ENCODE measurements at places on chromosomes 3 and 15.

GRCh38 chr3:81995329-81995728, 233.9 kb upstream of the GBE1 start:
- DNase-seq, result no peak

- DNase-seq, result no peak
Measured at GRCh38 chr3:9349321-9350117, 13.3 kb upstream of the THUMPD3 start.

- peak; percentile 61 for DNase-seq
Measured at GRCh38 chr3:13098192-13098988, 25.2 kb upstream of the IQSEC1 start.

DNA sequence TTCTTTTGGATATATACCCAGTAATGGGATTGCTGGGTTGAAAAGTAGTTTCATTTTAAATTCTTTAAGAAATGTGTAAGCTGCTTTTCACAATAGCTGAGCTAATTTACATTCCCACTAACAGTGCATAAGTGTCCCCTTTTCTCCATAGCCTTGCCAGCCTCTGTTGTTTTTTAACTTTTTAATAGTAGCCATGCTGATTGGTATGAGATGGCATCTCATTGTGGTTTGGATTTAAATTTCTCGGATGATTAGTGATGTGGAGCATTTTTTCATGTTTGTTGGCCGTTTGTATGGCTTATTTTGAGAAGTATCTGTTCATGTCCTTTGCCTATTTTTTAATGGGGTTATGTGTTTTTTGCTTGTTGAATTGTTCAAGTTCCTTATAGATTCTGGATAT, 444.3 kb upstream of the ATP11B start:
- DNase-seq, result no peak

DNA sequence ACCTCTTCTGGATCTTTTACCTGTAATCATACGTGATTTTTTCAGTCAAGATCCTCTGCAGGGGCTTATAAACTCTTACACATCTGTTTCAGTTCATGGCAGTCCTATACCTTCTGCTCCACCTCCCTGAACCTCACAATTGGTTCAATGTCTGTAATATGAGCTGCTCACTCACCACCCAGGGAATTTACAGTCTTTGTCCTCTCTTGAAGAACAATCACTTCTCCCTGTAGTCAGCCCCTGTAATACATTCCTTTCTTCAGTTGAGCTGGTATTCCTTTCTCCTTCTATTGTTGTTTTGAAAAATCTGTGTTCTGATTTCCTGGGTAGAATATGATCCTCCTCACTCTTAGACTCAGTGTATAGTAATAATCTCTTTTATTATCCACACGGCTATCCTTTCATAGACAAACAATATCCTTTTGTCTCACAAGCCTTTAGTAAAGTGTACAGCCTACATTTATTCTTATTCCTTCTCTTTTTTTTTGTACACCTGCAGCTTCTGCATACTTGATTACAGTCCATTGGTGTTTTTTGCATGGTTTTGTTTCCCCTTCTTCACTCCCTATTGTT, 101.8 kb downstream of the NECTIN3 start:
- no peak for DNase-seq

- no peak for DNase-seq
Measured at GRCh38 chr3:124663690-124664089, 66.6 kb upstream of the UMPS start.

- DNase-seq, result no peak
Measured at GRCh38 chr3:139774560-139775302, 97.0 kb upstream of the NMNAT3 start.

- DNase-seq, result no peak
Measured at GRCh38 chr3:42822828-42823227, 13.6 kb downstream of the ACKR2 start.

- no peak for DNase-seq
Measured at GRCh38 chr3:63990733-63991132, 32.6 kb downstream of the PSMD6 start.

- DNase-seq, result peak; percentile 52
Measured at GRCh38 chr15:89494941-89495637, 1.3 kb downstream of the RHCG start.

DNA sequence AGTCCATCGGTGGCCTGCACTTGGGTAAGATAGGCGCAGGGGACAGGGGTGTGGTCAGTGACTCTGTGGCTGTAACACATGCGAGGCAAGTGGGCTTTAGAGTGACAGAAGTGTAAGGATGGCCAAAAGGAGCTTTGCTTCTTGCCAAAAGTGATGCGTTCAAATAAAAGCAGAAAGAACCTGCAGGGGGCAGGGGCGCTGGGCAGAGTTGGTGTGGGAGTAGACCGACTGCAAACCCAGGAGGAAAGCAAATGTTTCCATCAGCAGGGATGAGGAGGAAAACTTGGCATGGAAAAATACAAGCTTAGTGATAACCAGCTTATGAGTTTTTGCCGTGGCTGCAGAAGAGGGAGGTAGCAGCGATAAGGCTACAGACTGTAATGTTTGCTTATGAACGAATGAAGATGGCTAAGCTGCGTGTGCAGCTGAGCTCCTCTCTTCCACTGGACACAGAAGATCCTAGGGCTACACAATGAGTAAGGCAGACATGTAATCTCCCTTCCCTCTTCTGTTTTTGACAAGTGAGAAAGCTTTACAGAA, 149.4 kb downstream of the WNT5A start:
- DNase-seq, result no peak

DNA sequence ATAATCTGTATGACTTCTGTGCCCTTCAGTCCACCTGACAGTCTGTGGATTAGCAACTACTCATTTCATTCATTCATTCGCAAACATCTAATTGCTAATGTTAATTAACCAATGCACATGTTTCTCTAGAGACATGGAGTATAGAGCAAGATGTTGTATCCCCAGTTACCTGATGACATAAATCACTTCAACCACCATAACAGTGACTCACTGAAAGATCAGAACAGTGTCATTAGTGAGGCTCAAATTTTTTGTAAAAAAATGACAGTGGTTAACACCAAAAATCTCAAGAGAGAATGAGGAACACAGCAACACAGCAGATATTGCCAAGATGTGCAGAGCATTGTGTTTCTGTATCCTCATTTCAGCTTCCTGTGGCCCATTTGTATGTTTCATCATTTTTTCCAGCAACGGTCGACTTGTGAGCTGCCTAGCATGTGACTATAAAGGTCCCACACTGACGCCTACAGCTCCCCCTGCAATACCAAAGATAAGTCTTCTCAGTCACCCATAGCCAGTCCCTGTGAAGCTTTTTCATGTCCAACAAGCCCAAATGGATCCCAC, 3.7 kb upstream of the PLD1 start:
- peak; percentile 99 for DNase-seq

DNA sequence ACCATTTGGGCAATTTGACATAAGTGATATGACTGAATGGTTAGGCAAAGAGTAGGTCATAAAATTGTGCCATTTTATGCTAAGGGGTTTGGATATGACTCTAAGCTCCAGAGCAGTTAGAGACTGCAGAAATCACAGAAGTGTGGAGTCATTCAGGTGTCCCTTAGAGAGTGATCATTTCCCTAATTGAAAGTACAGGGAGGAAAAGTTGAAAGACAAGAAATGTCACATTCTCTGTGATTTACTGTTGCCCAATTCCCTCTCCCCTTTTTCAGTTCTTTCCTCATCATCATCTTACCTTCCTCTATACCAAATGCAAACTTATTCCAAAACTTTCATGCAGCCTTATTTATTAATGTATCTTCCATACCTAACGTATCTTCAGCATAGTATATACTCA, 2.7 kb upstream of the GOLGB1 start:
- no peak for DNase-seq

DNA sequence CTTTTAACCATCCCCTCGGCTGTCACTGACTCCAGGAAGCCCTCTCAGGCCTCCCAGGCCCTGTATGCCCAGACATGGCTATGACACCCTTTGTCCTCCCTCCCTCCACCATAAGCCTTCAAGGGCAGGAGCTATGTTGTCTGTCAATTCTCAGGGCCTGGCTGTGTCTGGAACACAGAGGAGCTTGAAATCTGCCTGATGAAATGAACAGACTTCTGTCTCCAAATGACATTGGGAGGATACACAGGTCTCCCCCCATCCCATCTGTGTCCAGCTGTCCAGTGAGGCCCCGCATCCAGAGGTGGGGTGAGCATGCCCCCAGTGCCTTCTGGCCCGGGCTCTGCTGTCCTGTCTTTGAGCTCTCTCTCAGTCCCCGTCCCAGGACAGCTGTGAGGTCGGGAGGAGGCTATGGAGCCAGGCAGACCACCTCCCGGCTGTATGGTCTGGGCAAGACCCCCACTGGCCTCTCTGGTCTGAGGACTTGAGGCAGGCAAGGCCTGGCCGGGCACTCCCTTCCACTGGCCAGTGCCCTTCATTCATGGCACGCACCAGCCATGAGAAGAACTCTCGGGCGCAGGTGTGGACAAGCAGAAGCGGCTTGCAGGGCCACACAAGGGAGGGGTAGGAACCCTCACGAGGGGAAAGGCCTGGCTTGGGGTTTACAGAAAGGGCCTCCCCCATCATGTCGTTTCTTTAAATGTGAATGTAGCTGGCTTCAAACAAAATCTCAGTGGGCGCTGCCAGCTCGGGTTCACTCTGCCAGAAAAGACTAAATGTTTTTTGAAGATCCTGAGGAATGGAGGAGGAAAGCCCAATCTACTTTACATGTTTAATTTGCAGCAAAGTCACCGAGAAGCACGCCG, 38.9 kb downstream of the PCSK6 start:
- DNase-seq, result no peak

DNA sequence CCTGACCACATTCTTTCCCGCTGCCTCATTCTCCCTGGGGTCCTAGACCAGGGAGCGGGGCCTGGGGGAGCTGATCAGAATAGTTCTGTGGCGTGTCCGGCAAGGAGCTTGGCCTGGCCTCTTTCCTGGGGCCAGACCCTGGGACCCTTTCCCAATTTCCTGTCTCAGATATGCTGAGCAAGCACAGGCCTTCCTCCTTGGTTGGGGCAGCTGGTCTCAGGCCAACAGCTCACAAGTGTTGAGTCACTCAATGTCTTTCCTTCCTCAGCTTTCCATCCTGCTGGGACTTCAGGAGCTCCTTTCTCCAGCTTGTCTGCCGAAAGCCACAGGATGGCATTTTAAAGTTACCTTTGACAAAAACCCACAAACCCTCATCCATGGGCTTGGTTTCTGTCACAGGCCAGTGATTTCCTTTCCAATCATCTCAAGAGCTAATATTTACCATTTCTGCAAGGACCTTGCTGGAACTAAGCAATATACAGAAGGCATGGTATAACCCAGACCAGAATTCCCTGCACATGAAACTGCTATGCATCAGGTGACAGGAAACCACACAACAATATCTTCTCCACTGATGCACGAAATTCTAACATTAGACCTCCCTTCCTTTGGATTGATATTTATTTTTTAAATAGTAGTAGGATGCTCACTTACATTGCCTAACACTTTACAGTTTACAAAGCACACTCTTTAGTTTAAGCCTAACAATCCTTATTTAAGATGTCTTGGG, 19.5 kb upstream of the TIMP4 start:
- DNase-seq, result peak; percentile 38

GRCh38 chr3:150240891-150241290, 167.2 kb upstream of the TSC22D2 start:
- no peak for DNase-seq

- no peak for DNase-seq
Measured at GRCh38 chr3:70970171-70970570, 613.4 kb downstream of the FOXP1 start.

- DNase-seq, result no peak
Measured at GRCh38 chr15:89813381-89814111, 1.1 kb downstream of the ANPEP start.

- DNase-seq, result no peak
Measured at GRCh38 chr3:33889394-33890039, 91.1 kb downstream of the PDCD6IP start.

- no peak for DNase-seq
Measured at GRCh38 chr3:109702252-109702651, 364.9 kb upstream of the DPPA4 start.

DNA sequence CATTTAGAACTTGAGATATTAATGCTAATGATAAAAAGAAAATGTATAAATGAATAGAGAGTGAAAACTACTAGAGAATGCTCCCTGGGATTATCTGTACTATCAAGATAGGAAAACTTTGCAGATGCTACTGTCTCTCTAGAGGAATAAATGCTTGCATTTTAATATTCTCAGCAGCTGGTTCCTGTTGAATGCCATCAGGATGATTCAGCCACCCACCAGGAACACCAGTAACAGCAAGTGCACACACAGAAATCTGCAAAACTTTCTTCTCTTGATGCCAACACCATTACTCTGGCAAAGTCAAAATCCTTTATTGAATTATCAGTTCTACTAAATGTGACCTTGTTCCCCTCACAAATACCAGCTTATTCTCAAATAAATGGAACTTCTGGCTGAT, 148.4 kb downstream of the TIGIT start:
- DNase-seq, result no peak

DNA sequence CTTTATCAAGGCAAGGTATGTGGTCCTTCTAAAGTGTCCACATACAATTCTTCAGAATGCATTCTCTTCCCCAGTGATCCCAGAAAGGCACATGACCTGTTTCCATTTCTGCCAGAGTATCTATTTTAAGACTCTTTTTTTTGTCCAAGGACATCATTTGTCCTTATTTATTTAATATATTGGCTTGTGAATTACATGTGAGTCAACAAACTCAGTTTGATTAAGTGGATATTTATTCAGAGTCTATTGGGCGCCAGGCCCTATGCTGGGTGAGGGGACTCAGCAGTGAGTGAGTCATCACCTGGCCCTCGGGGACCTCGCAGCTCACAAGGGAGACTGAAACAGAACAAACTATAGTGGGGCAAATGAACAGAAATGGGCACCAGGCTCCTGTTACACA, 136.8 kb downstream of the SNRK start:
- DNase-seq, result no peak

- no peak for DNase-seq
Measured at GRCh38 chr3:167031364-167032049, 348.6 kb downstream of the ZBBX start.

- DNase-seq, result no peak
Measured at GRCh38 chr3:155946178-155946577, 75.7 kb downstream of the GMPS start.
